A549 treated with CpdA at 1 μM for 4 hours (cell line): ENCODE measurements at places on chromosomes 2 and 18. TPM values are rescaled to one million over a fixed set of nuclear protein-coding genes. Genes with fewer than 3 reads are reported as not detected.

The ARHGAP25 gene
- 0.12 to 0.39 TPM (median 0.21 TPM) in 4 of 5 replicates, not detected in the other for total RNA-seq

The ALPP gene
- total RNA-seq = 0.23 to 0.37 TPM (median 0.35 TPM) in 5 replicates

The UGT1A10 gene
- 0.02 to 0.26 TPM (median 0.21 TPM) in 3 of 5 replicates, not detected in the others for total RNA-seq

The UPP2 gene
- not detected in 5 replicates for total RNA-seq

The NEU2 gene
- not detected in 5 replicates for total RNA-seq

The EGR4 gene
- 0.16 to 0.30 TPM (median 0.27 TPM) in 5 replicates for total RNA-seq

The SLC23A3 gene
- 0.37 to 0.72 TPM (median 0.44 TPM) in 5 replicates for total RNA-seq

The MCFD2 gene
- total RNA-seq = 97.0 to 115 TPM (median 108 TPM) in 5 replicates

The SNTG2 gene
- total RNA-seq = not detected in 5 replicates

The CFAP65 gene
- 0.10 to 0.34 TPM (median 0.14 TPM) in 5 replicates for total RNA-seq

The SATB2 gene
- total RNA-seq = 2.9 to 4.2 TPM (median 3.4 TPM) in 5 replicates

The MROH2A gene
- 0.10 to 0.19 TPM (median 0.13 TPM) in 3 of 5 replicates, not detected in the others for total RNA-seq

The UGT1A3 gene
- 0.08 to 0.23 TPM (median 0.13 TPM) in 3 of 5 replicates, not detected in the others for total RNA-seq

The CENPA gene
- total RNA-seq = 45.4 to 62.8 TPM (median 52.8 TPM) in 5 replicates

The ERBB4 gene
- total RNA-seq = not detected in 5 replicates

The ANKRD62 gene
- total RNA-seq = not detected in 5 replicates

The TUBA4A gene
- total RNA-seq = 378 to 475 TPM (median 406 TPM) in 5 replicates

The GPR155 gene
- total RNA-seq = 0.24 to 0.77 TPM (median 0.29 TPM) in 5 replicates

The SP110 gene
- 6.2 to 8.8 TPM (median 7.2 TPM) in 5 replicates for total RNA-seq

The RALBP1 gene
- 25.3 to 29.3 TPM (median 28.4 TPM) in 5 replicates for total RNA-seq

The CFC1 gene
- total RNA-seq = not detected in 5 replicates

The RAB17 gene
- total RNA-seq = 0.09 to 0.32 TPM (median 0.13 TPM) in 4 of 5 replicates, not detected in the other

The PLEK gene
- 0.01 TPM in 1 of 5 replicates, not detected in the others for total RNA-seq

The TUBA4B gene
- total RNA-seq = 0.23 to 0.57 TPM (median 0.27 TPM) in 5 replicates

The SSB gene
- total RNA-seq = 136 to 192 TPM (median 143 TPM) in 5 replicates

The ANTXR1 gene
- 112 to 165 TPM (median 140 TPM) in 5 replicates for total RNA-seq

The SOCS6 gene
- 27.8 to 32.4 TPM (median 31.2 TPM) in 5 replicates for total RNA-seq

The DLX2 gene
- total RNA-seq = 0.43 to 0.99 TPM (median 0.60 TPM) in 5 replicates

The BOLL gene
- total RNA-seq = not detected in 5 replicates

The ITGA4 gene
- total RNA-seq = 1.1 to 2.3 TPM (median 1.9 TPM) in 5 replicates

The RUFY4 gene
- total RNA-seq = not detected in 5 replicates

The C2orf66 gene
- total RNA-seq = 0.08 to 0.15 TPM (median 0.09 TPM) in 4 of 5 replicates, not detected in the other

The LYPD1 gene
- 12.3 to 20.8 TPM (median 17.7 TPM) in 5 replicates for total RNA-seq

The STRADB gene
- total RNA-seq = 17.5 to 25.7 TPM (median 22.6 TPM) in 5 replicates

The IL36A gene
- not detected in 5 replicates for total RNA-seq

The CHRND gene
- total RNA-seq = not detected in 5 replicates

The SLC19A3 gene
- total RNA-seq = 2.5 to 3.6 TPM (median 2.8 TPM) in 5 replicates
